Inflammatory macrophage treated with lipopolysaccharide for 1 hour (primary cell): ENCODE measurements at places on chromosomes 12 and 14.
A peak's percentile ranks its signal among the peaks of the same experiment; 100 is the strongest.

DNA sequence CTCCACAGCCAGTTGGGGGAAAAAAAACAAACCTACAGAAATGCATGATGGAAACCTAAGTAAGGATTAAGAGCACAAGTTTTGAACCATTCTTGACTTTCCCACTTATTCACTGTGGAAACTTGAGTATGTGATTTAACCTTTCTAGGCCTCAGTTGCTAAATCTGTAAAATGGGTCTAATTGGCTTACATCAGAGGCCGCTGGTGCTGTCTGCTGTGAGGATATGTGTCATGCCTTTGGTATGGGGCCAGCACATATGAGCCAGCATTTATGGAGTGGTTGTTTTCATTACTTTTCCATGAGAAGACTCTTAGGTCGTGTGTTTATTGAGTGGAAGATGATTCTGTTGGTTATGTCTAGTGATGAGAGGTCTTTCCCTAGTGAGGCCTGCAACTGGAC, 102.4 kb downstream of the ESR2 start:
- DNase-seq, result no peak

DNA sequence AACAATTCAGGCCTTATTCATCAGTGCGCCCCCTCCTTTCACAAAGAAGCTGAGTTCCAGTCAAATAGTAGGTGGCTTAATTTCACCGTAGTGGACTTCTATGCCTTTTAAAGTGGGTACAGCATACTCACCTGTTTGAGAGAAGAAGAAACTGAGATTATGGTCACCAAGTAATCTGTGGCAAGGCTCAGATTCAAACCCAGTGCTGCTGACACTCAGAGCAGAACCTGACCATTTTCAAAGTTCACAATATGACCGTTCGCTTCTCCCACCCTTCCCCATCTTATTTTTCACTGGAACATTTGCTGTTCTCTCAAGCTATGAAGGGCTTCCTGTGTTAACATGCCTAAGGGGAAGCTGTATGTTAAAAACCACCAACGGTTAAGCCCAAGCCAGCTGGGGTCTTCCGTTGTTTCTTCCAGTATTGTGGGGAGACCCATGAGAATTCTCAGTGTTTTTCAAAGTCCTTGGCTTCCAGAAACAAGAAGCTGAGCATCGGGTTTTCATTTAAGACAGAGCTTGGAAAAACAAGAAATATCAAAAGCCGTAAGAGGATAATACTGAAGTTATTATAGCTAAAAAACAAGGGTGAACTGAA, 6.1 kb upstream of the PSMA6 start:
- DNase-seq, result peak; percentile 25

GRCh38 chr12:57276935-57277563, 26.1 kb upstream of the STAC3 start:
- DNase-seq, result peak; percentile 27

DNA sequence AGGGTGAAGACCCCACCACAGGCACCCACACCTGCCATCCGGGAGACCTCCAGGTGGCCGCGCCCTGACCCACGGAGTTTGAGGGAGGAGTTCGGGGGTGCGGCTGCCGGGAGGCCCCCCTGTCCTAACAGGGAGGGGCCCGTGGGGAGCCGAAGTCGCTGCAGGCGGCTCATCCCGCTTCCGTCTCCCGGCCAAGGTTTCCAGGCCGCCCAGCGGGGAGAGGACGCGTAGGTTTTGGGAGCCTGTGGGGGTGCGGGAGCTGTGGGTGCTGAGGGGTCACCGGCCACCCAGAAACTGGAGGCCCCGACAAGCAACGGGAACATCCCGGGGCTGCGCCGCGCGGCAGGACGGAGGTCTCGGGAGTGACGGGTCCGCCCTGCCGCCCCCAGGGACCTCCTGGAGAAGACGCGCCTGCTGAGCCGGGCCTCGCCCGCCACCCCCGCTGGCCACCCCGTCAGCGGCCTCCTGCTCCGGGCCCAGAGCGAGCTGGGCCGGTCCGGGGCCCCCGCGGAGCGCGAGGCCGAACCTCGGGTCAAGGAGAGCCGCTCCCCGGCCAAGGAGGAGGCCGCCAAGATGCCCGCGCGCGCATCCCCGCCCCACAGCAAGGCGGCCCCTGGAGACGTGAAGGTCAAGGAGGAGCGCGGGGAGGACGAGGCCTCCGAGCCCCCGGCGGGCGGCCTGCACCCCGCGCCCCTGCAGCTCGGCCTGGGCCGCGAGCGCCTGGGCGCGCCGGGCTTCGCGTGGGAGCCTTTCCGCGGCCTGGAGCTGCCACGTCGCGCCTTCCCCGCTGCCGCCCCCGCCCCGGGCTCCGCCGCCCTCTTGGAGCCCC, 27.6 kb downstream of the LRCOL1 start:
- no peak for DNase-seq

- DNase-seq, result no peak
Observed at GRCh38 chr12:105368047-105368646, 37.7 kb downstream of the C12orf75 start.

DNA sequence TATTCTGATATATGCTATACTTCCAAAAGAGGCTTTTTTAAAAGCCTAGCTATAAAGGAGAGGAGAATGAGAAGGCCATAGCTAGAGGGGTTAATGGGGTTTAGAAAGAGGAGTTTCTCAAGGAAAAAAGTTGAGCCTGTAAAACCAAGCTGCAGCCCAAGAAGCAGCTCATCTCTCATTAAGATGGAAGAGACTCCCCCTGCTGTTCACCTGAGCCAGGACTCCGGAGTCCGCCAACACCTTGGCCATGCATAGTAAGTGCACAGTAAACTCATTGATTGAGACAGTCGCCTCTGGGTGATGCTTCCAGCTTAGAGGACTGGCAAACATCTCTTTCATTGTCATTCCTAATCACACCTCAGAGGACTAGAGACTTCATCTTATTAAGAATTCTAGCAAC, 46.2 kb downstream of the ANO2 start:
- DNase-seq, result no peak

DNA sequence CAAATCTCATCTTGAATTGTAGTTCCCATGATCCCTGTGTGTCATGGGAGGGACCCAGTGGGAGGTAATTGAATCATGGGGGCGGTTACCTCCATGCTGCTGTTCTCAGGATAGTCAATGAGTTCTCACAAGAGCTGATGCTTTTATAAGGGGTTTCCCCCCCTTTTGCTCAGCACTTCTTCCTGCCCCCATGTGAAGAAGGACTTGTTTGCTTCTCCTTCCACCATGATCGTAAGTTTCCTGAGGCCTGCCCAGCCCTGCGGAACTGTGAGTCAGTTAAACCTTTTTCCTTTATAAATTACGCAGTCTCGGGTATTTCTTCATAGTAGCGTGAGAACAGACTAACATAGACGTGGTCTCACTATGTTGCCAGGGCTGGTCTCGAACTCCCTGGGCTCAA, 56.1 kb upstream of the EIF5 start:
- peak; percentile 31 for DNase-seq

DNA sequence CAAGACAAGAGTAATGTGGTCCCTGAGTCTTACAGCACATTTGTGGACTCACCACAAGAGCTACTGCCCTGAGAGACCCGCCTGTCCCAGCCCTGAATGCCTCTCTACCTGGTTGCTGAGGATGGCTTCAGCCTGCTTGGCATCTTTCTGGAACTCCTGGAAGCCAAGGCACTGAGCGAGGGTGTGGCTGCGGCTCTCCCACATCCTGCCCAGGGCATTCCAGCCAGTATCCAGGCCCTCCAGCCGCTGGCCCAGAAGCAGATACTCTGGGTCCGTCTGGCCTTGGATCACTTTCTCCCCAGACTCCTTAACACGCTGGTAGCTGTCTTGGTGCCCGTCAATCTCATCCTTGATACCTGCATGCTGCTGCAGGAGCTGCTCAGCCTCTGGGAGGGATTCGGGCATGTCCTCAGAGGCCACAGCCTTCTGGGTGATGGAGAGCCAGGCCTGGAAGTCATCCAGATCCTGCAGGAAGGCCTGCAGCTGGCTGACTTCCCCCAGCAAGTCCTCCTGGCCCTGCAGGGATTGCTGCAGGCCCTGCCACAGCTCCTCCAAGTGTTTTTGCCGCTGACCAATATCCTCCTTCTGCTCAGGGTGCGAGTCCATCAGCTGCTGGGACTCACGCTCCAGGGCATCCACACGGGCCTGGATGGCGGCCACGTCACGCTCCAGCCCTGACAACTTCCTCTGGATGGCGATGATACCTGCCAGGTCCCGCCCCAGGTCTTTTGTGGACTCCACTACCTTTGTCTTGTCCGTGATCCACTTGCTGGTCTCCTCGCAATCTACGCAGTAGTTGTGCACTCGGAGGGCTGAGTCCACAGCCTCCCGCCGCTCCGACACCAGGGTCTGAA, 82.3 kb downstream of the PLEKHG3 start:
- DNase-seq, result no peak

DNA sequence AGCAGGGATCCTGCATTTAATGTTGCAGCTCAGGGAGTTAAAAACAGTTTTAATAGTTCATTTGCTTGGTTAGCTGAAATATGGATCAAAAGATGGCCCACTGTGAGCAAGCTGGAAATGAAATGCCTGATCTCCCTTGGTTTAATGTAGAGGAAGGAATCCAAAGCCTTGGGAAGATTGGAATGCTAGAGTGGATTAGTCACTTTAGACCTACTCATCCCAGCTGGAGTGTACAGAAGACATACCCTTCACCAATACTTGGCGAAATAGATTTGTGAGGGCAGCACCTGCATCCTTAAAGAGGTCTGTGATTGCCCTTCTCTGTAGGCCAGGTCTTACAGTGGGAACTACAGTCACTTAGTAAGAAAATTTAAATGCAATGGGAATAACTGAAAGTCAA, 58.0 kb upstream of the KRAS start:
- DNase-seq, result no peak

- no peak for DNase-seq
Observed at GRCh38 chr14:94174604-94175010, 485 bp downstream of the PPP4R4 start.

DNA sequence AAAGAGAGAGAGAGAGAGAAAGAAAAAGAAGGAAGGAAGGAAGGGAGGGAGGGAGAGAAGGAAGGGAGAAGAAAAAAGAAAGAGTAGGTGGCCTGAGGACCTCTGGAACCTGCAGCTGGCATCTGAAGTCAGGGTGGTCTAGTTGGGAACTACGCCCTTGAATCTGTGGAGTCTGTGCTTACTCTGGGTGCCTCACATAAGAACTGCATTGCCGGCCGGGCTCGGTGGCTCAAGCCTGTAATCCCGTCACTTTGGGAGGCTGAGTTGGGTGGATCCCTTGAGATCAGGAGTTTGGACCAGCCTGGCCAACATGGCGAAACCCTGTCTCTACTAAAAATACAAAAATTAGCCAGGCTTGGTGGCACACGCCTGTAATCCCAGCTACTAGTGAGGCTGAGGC, 10.0 kb upstream of the NRDE2 start:
- no peak for DNase-seq

DNA sequence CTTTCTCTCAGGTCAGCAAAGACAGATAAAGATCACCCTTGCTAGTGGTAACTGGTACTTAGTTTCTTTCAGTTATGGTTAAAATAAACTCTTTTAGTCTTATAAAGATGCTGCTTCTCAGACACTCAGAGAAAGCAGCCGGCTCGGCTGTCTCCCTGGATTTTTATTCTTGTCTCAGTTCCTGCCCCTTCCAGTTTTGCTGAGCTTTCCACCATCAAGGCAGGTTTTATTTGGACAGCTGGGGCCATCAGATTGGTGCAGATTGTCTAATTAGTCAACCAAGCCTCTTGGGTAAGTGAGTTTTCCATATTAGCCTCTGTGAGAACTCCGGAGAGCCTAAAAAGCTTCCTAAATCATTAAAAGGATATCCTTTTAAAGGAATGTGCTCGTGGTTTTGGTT, 130.8 kb upstream of the BMP4 start:
- DNase-seq, result no peak

GRCh38 chr14:101477648-101478047, 83.6 kb upstream of the DIO3 start:
- no peak for DNase-seq

GRCh38 chr12:62003701-62004100, 256.5 kb upstream of the USP15 start:
- DNase-seq, result peak; percentile 66

GRCh38 chr14:50320283-50320682, 8.2 kb downstream of the DMAC2L start:
- peak; percentile 22 for DNase-seq

DNA sequence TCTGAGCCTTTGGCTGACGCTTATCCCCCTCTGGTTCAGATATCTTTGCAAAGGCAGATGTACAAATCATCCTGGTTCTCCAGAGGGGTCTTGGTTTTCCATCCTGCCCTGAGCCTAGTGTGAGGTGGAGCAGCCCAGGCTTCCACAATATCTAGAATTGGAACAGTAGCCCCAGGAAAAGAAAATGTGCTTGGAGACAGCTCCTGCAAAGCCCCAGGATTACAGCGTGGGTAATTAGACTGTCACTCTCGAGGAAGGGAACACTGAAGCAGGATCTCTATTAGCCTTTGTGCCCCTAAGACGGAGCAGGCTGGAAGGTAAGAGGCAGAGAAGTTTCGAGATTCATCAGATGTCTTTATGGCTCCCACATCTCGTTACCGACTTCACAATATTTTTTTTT, 59.4 kb downstream of the TMEM132C start:
- no peak for DNase-seq

- no peak for DNase-seq
Observed at GRCh38 chr14:95045836-95046430, 111.4 kb downstream of the DICER1 start.

DNA sequence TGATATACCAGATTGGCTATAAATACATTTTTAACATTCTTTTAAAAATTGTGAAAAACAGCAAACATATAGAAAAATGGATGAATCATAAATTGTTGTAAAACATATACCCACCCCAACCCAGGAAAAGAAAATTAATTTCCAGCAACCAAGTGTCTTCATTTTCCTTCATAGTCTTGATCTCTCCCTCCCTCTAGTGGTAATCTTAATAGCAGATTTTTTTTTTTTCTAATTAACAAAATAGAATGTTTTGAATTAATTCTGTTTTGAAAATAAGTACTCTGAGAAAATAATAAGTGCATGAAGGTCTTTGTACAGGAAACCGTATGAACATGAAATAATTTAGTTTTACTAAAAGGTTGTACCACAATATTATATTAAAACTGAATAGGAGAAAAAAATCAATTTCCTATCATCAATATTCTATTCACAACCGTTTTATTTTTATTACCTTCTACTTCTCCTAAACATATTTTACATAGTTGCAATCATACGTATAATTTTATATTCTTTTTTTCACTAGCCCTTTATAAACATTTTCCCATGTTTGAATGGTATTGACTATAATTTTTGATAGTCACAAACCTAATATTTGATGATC, 7.0 kb downstream of the ETNK1 start:
- peak; percentile 21 for DNase-seq

DNA sequence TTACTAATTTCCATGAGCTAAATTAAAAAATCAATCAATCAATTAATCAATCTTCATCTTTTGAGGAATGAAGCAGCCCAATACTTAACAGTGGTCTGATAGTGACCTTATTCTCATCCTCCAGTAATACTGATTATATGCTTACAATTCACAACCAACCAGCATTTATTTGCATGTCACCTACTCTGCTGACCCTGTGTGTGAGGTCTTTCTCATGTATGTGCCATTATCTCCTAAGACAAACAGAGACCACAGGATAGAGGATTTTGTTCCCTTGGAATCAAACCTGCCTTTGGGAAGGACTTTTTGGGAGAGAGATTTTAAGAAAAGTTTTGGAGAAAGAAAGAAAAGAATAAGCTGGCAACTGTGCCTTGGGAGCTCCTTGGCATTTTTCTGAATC, 197.2 kb downstream of the NRXN3 start:
- no peak for DNase-seq

- DNase-seq, result peak; percentile 77
Observed at GRCh38 chr14:44961151-44961553, 595 bp downstream of the KLHL28 start.
